Fibroblast of the aortic adventitia (primary cell): ENCODE measurements at places on chromosomes 1 and 21. TPM values are rescaled to one million over a fixed set of nuclear protein-coding genes. Genes with fewer than 3 reads are reported as not detected.

DEPDC1 gene
- 1.6 and 36.1 TPM in 2 replicates for total RNA-seq

VPS72 gene
- 9.2 and 42.8 TPM in 2 replicates for total RNA-seq

COL9A2 gene
- total RNA-seq: 1.8 and 7.0 TPM in 2 replicates

CNIH4 gene
- 50.1 and 86.5 TPM in 2 replicates for total RNA-seq

OR1C1 gene
- not detected in 2 replicates for total RNA-seq
